Hematopoietic multipotent progenitor cell treated with erythropoietin and hydrocortisone succinate and interleukin-3 and kit ligand, for 4 days (in vitro differentiated cells): ENCODE measurements at places on chromosomes 2 and 18.
A peak's percentile ranks its signal among the peaks of the same experiment; 100 is the strongest.

DNA sequence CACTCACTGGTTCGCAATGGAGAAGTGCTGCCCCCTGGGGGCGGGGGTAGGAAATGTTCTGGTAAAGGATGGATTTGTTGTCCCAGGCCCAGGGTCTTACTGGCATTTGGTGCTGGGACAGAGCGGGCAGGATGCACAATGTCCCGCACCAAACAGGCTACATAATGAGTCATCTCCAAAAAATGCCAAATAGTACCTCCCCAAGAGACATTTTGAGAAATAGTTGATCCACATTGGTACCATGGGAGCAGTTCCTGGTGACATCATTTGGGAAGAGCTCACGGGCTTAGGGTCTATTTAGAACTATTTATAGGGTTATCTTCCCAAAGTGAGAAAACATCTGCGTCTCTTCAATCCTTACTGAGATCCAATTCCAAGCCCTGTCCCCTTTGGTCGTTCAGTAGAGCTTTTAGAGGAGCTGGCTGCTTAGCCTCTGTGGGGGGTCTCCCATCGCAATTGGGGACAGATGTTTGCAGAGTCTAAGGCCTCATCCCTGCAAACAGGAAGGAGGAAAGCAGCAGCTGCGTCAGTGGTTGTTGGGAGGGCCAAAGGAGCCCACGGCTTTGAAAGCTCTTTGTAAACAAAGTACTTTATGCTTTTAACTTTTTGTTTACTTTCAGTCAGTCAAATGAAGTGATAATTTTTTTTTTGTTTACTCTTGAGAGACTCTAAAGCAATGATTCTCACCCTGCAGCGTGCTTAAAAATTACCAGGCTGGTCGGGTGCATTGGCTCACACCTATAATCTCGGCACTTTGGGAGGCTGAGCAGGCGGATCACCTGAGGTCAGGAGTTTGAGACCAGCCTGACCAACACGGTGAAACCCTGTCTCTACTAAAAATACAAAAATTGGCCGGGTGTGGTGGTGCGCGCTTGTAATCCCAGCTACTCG, 49.3 kb downstream of the GREB1 start:
- DNase-seq = peak; percentile 79

DNA sequence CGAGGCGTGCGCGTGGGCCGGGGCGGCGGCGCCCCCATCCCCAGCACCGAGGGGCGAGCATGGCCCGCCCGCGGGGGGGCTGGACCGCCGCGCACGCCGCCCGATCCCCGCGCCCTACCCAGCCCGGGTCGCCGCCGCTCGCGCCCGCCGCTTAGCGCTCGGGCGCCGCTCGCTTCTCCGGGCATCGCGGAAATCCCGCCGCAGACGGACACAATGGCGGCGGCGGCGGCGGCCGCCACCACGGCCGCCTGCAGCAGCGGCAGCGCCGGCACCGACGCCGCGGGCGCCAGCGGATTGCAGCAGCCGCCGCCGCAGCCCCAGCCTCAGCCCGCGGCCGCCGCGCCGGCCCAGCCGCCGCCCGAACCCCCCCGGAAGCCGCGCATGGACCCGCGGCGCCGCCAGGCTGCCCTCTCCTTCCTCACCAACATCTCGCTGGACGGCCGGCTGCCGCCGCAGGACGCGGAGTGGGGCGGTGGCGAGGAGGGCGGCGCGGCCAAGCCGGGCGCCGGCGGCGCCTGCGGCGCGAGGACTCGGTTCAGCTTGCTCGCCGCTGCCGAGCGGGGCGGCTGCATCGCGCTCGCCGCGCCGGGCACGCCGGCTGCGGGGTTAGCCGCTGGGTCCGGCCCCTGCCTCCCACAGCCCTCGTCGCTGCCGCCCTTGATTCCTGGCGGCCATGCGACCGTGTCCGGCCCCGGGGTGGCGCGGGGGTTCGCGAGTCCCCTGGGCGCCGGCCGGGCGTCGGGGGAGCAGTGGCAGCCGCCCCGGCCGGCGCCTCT, 453 bp downstream of the CABLES1 start:
- peak; percentile 62 for DNase-seq

GRCh38 chr2:140639628-140640027, 1491.2 kb downstream of the LRP1B start:
- peak; percentile 3 for DNase-seq

GRCh38 chr2:217902379-217903141, 100.2 kb downstream of the TNS1 start:
- DNase-seq = peak; percentile 81

DNA sequence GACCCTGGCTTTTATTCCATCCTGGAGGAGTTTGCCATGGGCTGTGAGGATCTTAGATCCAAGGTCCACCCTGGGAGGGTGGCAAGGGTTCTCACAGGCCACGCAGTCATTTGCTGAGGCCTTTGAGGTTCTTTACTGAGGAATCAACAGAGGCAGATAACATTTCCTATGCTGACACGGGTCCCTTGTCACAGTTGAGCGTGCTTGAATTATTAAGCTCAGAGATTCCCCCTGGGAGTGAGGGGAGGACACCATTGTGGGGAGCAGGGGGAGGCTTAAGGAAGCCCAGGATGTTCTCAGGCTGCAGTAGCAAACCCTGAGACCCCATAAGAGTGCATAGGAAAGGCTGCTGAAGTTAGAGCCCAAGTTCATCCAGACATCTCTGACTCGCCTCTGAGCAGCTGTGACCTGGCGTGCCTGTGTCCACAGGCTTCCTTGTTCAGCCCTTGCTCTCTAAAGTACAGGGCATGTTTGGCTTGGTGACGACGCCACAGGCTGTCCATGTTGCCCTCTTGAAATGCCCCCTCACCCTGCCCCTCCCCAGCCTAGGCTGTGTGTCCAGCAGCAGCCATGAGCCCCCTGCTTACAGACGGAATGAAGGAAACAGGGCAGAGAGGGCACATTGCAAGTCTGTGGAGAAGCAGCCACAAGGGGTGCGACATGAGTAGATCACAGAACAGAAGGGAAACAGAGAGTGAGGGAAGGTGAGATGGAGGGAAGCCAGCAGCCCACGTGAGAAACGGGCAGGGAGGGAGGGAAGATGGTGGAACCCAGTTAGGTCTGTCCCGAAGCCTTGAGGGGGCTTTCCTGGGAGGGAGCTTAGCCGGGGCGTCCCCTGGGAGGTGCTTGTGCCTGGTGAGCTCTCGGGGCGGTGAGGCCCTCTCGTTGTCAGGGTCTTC, 34.0 kb downstream of the NAPG start:
- peak; percentile 27 for DNase-seq

- DNase-seq = no peak
Observed at GRCh38 chr2:45797451-45798230, 146.2 kb downstream of the PRKCE start.

GRCh38 chr2:70084973-70085710, 2.1 kb upstream of the PCBP1 start:
- DNase-seq = peak; percentile 63

DNA sequence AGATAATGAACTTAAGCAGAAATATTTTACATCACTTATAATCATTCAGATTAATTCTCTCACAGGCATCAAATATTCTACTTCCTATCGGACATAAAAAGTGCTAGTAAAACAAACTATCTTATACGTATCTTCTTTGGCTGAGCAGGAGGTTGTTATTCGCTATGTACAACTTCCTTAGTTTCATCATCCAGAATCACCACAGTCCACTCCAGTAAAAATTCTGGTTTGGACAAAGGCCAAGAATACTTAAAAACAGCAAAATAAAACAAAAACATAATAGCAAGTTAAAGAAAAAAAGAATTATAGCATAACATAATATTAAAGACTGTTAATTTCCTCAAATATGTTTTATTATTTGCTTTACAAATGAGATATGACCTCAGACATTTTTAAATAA, 1077.1 kb upstream of the CELF4 start:
- no peak for DNase-seq

- DNase-seq = no peak
Observed at GRCh38 chr2:238242731-238243495, 3.1 kb upstream of the HES6 start.
